Stimulated activated CD8-positive, alpha-beta memory T cell treated with anti-CD3 and anti-CD28 coated beads, Interleukin-4, amount 100 ng/mL, for 24 hours (primary cell): ENCODE measurements at places on chromosomes 11 and 22.

GRCh38 chr11:62721994-62722393 is 5.3 kb downstream of the HNRNPUL2 start:
- DNase-seq: no peak

GRCh38 chr11:5036669-5037068 is 9.7 kb upstream of the OR52J3 start:
- no peak for DNase-seq

DNA sequence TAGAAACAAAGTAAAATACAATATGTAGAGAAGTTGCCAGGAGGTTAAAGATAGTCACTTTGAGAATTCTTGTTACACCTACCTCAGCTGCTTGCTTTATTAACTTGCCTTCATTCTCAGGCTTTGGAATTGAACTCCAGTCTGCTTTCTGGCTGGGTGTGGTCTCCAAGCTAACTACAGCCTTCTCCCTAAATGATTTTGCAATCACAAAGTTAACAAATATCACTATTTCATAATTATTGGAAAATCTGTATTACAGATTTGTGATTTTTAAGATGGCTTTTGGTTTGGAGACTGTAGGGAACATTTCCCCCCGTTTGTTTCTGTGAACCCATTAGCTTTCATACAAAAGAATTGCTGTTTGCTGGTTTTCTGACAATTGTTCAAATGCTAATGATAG is 2.2 kb downstream of the PLAAT5 start:
- no peak for DNase-seq

DNA sequence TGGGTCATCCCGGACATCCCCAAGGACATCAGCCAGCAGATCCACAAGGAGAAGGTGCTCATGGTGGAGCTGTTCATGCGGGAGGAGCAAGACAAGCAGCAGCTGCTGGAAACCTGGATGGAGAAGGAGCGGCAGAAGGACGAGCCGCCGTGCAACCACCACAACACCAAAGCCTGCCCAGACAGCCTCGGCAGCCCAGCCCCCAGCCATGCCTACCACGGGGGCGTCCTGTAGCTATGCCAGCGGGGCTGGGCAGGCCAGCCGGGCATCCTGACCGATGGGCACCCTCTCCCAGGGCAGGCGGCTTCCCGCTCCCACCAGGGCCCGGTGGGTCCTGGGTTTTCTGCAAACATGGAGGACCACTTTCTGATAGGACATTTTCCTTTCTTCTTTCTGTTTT is 15.3 kb upstream of the FADD start:
- no peak for DNase-seq

DNA sequence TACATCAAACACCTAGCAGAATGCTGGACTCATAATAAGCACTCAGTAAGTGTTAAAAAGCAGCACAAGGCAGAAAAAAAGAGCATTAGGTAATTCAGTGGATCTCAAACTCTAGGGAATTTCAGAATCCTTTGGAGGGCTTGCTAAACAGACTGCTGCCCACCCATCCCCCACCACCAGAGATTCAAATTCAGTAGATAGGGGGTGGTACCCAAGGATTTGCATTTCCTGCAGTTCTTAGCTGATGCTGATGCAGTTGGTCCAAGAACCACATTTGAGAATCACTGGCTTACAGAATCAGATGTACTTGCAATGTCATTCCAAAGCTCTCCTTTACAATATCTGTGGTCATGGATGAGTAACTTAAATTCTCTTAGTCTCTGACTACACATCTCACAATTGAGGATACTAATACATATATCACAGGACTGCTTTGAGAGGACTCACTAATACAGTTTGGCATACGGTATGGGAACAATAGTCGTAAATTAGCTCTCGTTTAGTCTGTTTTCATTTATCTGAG is 664.5 kb downstream of the KCNA4 start:
- DNase-seq: no peak

GRCh38 chr11:36123336-36124101 is 165.7 kb downstream of the COMMD9 start:
- no peak for DNase-seq

GRCh38 chr11:93490996-93491618 is 52.1 kb downstream of the SMCO4 start:
- no peak for DNase-seq

DNA sequence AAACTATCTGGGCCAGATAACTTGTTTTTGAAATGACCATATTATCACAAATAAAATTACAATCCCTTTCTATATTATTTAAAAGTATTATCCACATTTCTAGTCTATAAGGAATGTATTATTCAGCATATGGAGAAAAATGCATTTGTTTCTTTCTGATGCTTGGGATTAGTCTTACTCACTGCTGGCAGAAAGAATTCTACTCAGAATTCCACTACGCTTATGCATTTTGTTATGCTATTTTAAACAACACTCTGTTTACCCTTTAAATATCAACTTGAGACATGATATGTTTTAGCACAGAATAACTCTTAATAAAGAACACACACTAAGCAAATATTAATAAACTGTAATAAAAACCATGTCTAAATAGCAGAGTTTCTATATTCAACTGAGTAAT is 77.6 kb upstream of the ANO3 start:
- DNase-seq: no peak
